ENCODE measurements at places on chromosomes 4 and X.

DNA sequence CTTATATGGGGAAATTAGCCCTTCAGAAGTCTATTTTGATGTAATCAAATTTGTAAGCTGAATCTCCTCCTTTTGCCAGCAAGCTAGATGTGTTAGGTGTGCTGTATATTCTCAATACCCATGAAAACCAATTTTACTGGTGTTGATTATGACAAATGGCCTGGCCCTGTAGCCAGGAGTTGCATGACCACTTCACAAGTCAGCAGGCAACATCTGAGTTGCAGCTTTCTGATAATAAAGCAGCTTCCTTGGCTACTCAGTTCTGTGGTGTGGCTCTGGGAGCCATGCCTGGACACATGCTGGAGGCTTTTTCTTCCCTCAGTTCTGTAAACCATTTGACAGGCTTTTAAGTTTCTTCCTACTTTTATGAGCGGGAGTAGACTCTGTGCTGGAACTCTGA lies 154.1 kb upstream of the CXCL13 start:
- DNase-seq: no peak

- DNase-seq: no peak
Observed at GRCh38 chrX:107710617-107711391, 64.8 kb downstream of the TSC22D3 start.

DNA sequence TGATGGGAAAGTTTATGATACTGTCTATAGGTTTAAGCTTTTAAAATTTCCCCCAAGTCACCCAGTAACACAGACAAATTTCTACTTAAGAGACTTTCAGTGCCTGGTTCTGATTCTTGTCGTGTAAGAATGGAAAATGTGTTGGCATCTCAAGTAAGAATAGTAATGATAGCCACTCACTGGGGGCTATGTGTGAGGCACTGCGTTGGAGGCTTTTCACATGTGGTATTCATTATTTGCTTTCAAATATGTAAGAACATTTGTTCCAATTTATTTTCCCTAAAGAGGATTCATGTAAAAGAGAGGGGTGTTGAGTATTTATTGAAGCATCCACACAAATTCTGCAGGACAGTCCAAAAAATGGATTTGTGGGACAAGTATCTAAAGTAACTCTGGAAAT lies 143.6 kb downstream of the FNIP2 start:
- DNase-seq: no peak

DNA sequence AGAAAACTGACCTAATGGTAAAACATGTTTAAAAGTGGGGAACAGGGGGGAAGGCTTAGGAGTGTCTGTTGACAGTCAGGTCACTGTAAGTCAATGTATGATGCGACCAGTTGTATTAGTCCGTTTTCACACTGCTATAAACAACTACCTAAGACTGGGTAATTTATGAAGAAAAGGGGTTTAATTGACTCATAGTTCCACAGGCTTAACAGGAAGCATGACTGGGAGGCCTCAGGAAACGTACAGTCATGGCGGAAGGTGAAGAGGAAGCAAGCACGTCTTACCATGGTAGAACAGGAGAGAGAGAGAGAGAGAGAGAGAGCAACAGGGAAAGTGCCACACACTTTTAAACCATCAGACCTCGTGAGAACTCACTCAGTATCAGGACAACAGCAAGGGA lies 13.0 kb upstream of the PLAC1 start:
- DNase-seq: no peak

DNA sequence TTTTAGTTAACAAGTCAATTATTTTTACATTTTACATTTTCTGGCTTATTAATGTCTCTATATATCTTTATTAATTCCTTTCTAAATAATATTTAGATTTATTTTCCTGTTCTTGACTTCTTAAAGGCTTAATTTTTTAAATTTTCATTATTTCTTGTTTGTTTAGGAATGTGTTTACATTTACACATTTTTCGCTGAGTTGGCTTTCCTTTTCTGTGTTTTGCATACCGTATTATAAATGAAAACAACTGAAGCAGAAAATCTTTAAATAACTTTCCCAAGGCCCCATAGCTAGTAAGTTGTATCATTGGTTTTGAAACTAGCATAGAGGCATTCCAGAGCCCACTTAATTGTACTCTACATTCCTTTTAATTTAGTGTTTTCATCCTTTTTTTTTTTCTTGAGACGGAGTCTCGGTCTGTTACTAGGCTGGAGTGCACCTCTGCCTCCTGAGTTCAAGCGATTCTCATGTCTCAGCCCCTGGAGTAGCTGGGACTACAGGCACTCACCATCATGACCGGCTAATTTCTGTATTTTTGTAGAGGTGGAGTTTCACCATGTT lies 261.6 kb downstream of the IQCM start:
- no peak for DNase-seq

- DNase-seq: no peak
Observed at GRCh38 chrX:151754047-151754429, 19.5 kb downstream of the CNGA2 start.

- DNase-seq: no peak
Observed at GRCh38 chr4:35125995-35126712, 1118.2 kb downstream of the ARAP2 start.

DNA sequence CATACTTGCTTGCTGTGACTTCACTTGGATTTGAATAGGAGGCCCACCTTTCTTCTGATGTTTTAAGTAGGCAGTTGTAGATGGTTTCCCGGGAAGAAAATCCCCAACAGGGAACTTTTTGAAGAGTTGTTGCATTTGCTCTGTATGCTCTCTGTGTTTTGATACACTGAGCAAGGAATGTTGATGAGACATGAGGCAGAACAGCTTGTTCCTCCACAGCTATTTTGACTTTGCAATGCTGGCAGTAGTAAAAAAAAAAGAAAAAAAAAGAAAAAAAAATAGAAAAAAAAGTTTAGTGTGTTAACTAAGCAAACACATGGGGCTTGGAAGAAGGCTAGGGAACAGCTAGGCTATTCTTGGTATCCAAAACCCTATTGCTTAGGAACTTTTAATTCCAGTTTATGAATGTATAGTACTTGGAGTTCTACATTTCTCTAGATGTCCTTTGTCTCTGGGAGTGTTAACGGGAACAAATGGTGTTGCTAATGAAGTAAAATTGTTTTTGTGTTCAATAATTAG lies 23.4 kb upstream of the PAQR3 start:
- no peak for DNase-seq

- DNase-seq: no peak
Observed at GRCh38 chr4:974668-975067, 1.3 kb upstream of the DGKQ start.

- DNase-seq: no peak
Observed at GRCh38 chrX:108833993-108834392, 97.6 kb upstream of the IRS4 start.

DNA sequence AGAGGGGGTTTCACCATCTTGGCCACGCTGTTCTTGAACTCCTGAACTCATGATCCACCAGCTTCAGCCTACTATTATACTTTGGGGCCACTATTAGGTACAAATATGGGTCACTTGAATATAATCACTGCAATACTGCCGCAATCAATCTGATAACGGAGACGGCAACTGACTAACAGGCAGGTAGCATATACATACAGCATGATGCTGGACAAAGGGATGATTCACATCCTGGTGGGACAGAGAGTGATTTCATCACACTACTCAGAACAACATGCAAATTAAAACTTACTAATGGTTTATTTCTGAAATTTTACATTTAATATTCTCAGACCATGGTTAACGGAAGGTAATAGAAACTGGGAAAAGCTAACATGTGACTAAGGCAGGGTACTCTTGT lies 10.9 kb downstream of the LRBA start:
- DNase-seq: no peak
